Vagina (tissue), 2 donors: ENCODE measurements at places on chromosomes 1 and 21. TPM values are rescaled to one million over a fixed set of nuclear protein-coding genes. Genes with fewer than 3 reads are reported as not detected.

GRCh38 chr1:196071447-196071846, 536.8 kb downstream of the KCNT2 start:
- DNase-seq: no peak

Gene SMIM1
- not detected for total RNA-seq

- DNase-seq: no peak
These were observed 40.8 kb upstream of the UTS2 start for GRCh38 chr1:7893529-7894180.

DNA sequence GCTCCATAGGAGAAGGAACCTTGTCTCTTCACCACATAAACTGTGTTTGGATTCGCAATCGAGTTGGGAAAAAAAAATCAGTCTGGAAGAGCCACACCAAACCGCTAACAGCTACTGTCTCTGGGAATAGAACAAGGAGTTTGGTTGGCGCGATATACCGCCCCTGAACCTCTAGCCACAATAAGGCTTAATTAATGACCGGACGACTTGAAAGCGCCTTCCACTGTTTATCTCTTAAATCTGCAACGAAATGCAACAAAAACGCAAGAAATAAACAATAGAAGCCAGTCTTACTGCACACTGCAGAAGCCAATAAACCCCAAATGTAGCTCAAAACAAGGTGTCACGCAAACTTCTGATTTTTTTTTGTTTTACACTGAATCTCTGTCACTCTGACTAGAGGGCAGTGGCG, 10.9 kb downstream of the BTBD19 start:
- no peak for DNase-seq

DNA sequence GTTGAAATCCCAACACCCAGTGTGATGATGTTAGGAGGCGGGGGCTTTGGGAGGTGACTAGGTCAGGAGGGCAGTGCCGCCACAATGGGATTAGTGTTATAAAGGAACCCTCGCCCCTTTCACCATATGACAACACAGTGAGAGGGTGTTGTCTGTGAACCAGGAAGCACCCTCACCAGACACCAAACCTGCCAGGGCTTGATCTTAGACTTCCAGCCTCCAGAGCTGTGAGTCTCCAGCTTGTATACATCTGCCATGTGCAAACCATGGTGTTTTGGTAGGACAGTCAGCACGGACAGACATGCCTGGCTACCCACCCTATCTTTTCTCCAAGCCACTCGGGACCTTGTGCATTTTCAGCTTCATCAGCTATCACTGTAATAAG, 4.0 kb downstream of the TRIM11 start:
- no peak for DNase-seq

- no peak for DNase-seq
These were observed 28.6 kb downstream of the TTC39A start for GRCh38 chr1:51301844-51302162.

Gene ZNF683
- total RNA-seq: not detected

GRCh38 chr1:78718566-78718965, 68.9 kb downstream of the IFI44 start:
- no peak for DNase-seq

- DNase-seq: peak; percentile 72
These were observed 97.2 kb upstream of the ZNF678 start for GRCh38 chr1:227466039-227466645.

- no peak for DNase-seq
These were observed 40.9 kb downstream of the MRPL37 start for GRCh38 chr1:54240741-54241335.

GRCh38 chr21:34569381-34569979, 45.4 kb downstream of the RCAN1 start:
- no peak for DNase-seq

Gene TSPEAR
- total RNA-seq: not detected

DNA sequence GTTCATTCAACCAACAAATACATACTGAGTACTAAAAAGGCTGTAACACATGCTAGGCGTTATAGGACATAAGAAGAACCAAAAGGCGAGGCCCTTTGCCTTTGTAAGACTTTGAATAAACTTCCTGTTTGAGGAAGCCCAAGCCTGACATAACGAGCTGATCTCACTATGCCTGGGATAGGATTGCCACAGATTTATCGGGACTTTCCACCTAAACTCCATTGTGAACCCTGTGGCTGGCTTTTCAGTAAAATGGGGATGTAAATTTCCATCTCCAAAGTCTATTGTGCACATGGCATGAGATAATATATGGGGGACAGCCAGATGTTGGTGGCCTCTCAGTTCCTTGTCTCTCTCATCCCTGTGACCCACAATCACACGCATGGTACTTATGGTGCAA, 41.9 kb downstream of the LMO4 start:
- no peak for DNase-seq

Gene LRRC7
- not detected for total RNA-seq
